ENCODE measurements at places on chromosomes 4 and X.
A peak's percentile ranks its signal among the peaks of the same experiment; 100 is the strongest.

GRCh38 chr4:173521467-173522159, 8.4 kb downstream of the HAND2 start:
- DNase-seq = no peak

DNA sequence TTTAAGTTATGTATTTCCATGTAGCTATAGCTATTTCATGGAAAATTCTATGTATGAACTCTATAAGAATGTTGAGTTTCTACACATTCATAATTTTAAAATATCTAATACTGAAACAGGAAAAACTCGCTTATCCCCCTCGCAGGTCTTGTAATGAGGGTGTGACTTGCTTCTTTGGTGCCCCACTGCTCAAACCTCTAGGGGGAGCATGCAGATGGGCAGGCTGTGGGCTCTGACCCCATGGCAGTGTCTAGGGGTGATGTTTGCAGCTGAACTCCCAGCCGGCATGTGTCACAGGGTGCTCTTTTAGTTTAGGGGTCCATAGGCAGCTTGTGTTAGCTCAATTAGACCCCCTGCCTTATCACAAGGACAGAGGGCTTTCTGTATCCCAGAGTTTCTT, 1825.7 kb upstream of the ADGRL3 start:
- DNase-seq = no peak

DNA sequence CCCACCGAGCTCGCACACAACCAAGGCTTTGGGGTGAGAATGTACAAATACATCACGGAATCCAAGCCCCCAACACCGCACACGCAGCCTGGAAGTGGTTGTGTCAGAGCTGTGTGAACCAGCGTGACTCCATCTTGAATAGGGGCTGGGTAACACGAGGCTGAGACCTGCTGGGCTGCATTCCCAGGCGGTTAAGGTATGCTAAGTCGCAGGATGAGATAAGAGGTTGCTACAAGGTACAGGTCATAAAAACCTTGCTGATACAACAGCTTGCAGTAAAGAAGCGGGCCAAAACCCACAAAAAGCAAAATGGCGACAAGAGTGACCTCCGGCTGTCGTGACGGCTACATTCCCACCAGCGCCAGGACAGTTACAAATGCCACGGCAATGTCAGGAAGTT, 258.4 kb downstream of the DHRSX start:
- no peak for DNase-seq

DNA sequence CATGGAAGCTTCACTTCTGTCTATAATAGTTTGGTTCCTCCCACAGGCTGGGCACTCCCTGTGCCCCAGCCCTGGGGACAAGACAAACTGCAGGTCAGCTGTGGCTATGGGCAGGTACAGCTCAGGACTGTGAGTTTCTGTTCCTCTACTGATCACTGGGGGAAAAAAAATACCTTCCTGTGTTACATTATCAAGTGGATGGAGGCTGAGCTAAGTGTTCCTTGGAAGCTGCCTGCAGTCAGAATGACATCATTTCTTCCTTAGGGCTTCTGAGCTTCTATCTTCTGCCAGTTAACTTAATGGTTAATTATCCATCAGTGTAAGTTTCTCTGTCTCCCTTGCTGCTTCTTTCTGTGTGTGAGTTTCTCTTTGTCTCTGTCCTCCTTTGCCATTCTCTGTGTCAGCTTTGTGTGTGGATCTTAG, 4.6 kb downstream of the RAB33A start:
- peak; percentile 41 for DNase-seq

DNA sequence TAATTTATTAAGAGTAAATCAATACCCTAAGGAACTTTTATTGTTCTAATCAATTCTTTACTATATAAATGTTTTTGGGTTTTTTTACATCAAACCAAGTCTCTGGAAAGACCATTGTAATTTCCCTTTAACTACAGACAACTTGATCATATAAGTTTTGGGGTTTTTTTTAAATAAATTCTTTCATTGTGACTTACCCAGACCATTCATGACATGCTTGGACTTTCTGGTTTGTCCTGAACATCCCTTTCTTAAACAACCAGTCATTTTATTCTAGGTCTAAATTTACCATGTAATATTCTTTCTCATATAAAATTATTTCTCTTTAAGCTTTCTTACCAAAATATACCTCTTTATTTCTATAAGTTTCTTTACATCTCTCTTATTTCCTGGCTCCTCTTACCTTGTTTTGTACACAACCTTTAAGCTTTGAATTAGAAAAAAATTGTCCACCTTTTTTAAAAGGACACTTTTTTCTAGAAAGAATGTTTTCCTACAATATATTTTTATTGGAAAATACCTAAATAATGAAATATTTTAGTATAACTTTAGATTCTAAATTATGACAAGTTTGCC, 8.4 kb downstream of the CNGA1 start:
- no peak for DNase-seq

DNA sequence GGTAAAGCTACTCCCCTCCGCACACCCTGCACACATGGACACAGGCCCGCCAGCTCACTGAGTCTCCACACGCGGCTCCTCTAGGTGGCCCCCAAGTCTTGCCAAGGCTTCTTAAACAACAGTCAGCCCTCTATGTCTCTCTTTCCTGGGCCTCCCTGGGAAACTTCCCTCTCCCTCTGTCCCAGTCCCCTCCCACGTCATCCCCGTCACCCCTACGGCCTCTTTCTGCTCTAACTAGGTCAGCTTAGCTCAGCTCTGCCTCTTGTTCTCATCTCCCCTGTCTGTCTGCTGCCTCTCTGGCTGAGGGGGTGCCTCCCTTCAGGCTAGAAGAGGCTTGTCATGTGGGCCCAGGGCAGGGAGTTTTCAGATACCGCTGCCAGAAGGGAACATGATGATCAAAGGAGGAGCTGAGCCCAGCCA, 38.8 kb downstream of the SEPTIN6 start:
- no peak for DNase-seq

DNA sequence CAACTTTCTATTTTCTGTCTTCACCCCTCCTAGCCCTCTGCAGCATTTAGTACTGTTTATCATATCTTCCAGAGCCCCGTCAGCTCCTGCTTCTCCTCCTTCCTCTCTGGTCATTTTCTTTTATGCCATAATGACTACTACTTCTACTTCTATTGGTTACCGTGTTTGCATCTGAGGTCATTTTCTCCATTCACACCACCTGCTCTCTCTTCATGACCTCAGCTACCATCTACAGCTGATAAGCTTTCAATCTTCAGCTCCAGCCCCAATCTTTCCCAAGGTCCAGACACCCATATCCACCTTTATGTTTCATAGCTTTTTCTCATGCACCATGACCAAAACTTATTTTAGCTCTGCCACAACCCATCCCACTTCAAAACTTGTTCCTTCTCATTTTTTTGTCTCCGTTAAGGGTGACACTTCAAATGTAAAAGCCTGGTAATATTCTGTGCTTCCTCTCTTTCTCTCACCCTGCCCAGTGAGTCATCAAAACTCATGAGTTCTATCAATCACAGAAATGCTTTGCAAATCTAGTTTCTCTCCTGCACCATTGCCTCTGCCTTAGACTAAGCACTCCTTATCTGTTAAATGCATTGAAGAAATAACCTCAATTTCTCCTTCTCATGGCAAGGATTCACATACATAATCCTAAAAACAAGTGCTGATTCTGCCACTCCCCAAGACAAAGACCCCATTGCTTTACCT, 71.3 kb upstream of the IQCM start:
- no peak for DNase-seq

- DNase-seq = no peak
These were observed 20.7 kb downstream of the UBE2K start for GRCh38 chr4:39718366-39719323.

- no peak for DNase-seq
These were observed 77.5 kb downstream of the IQCM start for GRCh38 chr4:149738156-149738555.

- DNase-seq = no peak
These were observed 57.6 kb upstream of the APELA start for GRCh38 chr4:164819366-164819765.

- DNase-seq = peak; percentile 29
These were observed 45.2 kb downstream of the MAGEB17 start for GRCh38 chrX:16212436-16212835.

DNA sequence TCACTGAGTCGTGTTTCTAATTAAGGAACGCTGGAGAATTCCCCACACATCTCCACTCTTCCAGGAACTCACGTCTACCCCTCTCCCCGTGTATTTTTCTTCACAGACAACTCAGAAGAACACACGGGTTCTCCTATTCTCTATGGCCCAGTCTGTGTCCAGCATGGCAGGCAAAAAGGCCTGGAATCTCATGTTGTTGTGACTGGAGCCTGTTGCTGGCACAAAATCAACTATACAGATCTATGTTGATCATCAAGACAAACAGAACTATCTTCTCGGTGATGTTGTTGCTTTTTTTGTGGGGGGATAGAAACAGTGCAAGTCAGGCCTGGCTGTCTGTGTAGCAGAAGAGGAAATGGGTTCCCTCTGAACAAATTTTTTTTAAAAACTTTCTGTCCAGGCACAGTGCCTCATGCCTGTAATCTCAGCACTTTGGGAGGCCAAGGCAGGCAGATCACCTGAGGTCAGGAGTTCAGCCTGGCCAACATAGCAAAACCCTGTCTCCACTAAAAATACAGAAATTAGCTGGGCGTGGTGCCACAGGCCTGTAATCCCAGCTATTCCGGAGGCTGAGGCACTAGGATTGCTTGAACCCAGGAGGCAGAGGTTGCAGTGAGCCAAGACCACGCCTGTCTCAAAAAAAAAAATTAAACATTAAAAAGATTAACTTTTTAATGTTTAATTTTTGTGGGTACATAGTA, 50.5 kb upstream of the CBR4 start:
- DNase-seq = no peak

DNA sequence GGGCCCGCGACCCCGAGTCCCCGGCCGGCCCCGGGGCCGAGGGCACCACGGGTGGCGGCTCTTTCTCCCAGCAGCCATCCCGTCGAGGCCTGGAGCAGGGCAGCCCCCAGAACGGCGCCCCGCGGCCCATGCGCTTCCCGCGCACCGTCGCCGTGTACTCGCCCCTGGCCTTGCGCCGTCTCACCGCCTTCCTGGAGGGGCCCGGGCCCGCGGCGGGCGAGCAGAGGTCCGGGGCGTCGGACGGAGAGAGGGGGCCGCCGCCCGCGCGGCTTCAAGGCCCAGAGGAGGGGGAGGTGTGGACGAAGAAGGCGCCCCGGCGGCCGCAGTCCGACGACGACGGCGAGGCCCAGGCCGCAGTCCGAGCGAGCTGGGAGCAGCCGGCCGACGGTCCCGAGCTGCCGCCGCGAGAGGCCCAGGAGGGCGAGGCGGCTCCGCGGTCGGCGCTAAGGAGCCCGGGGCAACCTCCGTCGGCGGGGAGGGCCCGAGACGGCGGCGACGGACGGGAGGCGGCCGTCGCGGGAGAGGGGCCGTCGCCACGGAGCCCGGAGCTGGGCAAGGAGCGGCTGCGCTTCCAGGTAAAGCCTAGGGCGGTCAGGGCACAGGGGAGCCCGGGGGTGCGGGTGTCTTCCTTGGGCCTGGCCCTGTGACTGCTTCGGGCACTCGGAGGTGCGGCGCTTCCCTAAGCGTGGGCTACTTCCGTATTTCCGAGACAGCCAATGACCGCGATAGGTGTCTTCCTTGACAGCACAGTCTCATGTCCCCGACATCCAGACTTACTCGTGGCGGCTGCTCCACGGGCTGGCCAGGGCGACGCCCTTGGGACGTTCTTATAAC, 845 bp downstream of the ZAR1 start:
- DNase-seq = peak; percentile 30

DNA sequence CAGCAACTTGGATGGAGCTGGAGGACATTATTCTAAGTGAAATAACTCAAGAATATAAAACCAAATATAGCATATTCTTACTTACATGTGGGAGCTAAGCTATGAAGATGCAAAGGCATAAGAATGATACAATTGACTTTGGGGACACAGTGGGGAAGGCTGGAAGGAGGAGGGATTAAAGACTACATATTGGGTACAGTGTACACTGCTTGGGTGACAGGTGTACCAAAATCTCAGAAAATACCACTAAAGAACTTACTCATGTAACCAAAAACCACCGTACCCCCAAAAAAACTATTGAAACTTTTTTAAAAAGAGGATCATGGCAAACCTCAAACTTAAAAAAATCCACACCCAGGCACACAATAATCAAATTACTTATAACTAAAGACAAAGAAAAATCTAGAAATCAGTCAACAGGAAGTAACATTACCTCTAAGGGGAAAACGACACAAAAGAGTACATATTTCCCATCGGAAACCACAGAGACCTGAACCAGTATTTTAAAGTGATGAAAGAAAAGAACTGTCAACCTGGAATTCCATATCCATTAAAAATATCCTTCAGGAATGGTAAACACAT, 241.8 kb downstream of the PRDM5 start:
- DNase-seq = no peak

DNA sequence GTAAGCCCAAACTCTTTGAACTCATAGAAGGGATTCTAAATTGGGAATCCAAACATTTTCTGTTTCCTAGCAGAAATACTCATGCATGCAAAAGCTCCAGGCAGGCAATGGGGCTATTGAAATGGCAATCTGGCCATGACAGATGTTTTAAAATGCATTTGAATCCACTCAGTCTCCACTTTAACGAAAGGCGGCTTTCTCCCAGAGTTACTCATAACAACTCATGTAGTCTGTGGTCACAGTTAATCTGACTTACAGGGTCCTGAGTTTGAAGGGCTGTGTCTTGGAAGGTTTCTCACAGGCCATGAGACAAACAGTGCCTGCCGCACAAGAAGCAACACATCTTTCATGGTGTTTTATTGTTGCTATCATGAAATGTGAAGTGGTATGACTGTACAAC, 185.7 kb downstream of the AMELX start:
- no peak for DNase-seq

DNA sequence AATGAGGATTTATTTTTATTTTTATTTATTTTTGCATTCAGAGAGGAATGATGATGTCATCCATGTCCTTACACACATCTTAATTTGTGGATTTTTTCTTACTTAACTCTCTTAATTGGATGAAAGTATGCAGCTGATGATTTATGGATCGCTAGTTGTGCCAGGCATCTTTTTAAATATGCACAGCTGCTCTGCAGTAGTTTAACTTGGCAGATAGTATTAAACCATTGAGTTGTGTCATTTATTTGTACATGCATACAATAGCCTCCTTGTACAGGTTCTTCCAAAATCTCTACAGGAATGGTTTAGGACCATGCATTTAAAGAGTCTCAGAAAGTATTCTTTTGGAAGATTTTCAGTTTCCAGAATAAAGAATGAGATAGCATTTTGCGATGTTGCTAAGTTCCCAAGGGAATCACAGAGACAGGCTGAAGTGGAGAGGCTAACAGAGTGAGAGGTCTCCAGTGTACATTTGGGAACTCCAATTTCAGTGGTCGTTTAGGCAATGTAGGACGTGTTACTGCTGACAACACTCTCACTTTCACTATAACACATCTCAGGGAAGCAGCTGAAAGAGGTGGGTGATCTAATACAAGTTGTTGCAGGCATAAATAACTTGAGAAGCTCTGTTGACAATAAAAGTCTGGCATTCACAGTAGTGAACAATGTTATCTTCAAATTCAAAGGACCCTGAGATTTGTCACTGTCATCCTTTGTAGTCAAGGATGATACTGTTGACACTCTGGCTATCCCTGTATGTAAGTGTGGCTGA, 49.9 kb upstream of the SCRG1 start:
- DNase-seq = no peak

- DNase-seq = no peak
These were observed 163.5 kb upstream of the EMCN start for GRCh38 chr4:100681289-100681688.
